Upper lobe of left lung (tissue), 6 donors: ENCODE measurements at places on chromosomes 3 and 15. TPM values are rescaled to one million over a fixed set of nuclear protein-coding genes. Genes with fewer than 3 reads are reported as not detected.
A peak's percentile ranks its signal among the peaks of the same experiment; 100 is the strongest.

The GOLGA6D gene
- not detected for total RNA-seq

The TUSC7 gene
- total RNA-seq: not detected

The GOLGA8F gene
- not detected for total RNA-seq

The HDAC11 gene
- 13.2 TPM for total RNA-seq

The NUP210 gene
- total RNA-seq: 20.4 TPM

The IL17RE gene
- total RNA-seq: 39.8 TPM

The IL12A gene
- 7.3 TPM for total RNA-seq

The MESP2 gene
- not detected for total RNA-seq

The GRK7 gene
- total RNA-seq: not detected

The SLC12A8 gene
- total RNA-seq: 6.7 TPM

The SAMD7 gene
- total RNA-seq: not detected

The GOLGA8S gene
- total RNA-seq: 0.34 TPM

The GPR176 gene
- total RNA-seq: 4.8 TPM

The CLPX gene
- total RNA-seq: 105 TPM

The SERINC4 gene
- total RNA-seq: not detected

The C3orf22 gene
- total RNA-seq: not detected

GRCh38 chr15:64412216-64412615 is 24.6 kb downstream of the TRIP4 start:
- H3K36me3 ChIP-seq: peaks cover 71% of the 10 kb centered on the region
- H3K27ac ChIP-seq: no peak overlapping the region
- DNase-seq: no peak
- no peak overlapping the region for H3K4me3 ChIP-seq
- no peaks in the 10 kb centered on the region for H3K27me3 ChIP-seq

DNA sequence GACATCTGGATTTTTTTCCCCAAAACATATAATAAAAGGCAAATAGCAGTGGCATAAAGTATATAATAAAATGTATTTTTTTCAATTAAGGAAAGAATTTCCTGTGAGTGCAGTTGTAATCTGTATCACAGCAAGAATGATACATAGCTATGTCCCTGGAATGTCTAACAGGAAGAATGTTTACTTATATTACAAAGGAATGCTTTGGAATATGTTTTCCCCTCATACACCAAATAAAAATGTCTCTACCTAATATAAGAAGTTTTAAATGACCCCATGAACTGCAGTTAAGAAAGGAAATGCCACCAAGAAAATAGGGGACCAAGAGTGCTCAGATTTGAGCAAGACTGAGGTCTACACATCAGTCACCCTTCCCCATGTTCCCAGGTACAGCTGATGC is 38.0 kb upstream of the ATP11B start:
- H3K4me1 ChIP-seq: no peaks in the 10 kb centered on the region
- no peak overlapping the region for H3K27ac ChIP-seq
- no peaks in the 10 kb centered on the region for H3K27me3 ChIP-seq
- no peaks in the 10 kb centered on the region for H3K36me3 ChIP-seq

DNA sequence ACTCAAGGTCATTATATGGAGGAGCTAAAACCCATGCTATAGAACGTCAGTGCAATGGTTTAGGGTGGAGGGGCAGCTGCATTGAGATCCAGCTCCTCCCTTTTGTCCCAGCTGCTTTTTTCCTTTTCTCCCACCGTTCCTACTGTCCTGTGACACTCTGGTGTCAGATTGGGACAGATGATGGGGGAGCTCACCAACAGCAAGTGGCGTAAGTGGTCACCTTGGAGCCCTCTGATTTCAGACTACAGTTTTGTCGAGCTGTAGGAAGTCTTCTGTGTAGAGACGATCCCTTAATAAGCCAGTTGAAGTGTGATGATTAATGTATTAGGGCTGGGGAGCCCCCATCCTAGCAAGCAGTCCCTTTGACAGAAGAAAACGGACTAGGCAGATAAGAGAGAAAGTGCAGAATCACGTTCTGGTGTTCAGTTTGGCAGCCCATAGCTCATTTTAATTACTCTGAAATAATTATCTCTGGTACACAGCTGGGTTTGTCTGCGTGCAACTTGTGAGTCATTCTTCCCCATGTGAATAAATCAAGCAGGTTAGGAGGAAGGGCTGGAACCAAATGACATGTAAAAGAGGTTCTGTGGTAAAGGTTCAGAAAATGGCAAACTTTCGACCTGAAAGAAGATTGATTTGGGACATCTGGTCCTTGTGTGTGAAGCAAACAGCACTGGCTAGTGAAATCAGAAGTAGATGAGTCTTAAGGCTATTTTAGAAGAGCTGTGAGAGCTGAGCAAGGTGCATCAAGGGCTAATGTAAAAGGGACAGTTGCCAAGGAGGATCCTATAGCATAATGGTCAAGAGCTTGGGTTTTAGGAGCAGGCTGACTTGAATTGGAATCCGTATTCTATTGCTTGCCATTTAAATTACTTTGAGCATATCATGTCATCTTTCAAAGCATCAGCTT is 241.4 kb downstream of the EDEM1 start:
- no peaks in the 10 kb centered on the region for H3K36me3 ChIP-seq
- H3K4me3 ChIP-seq: no peak overlapping the region
- DNase-seq: no peak
- H3K27ac ChIP-seq: no peak overlapping the region

DNA sequence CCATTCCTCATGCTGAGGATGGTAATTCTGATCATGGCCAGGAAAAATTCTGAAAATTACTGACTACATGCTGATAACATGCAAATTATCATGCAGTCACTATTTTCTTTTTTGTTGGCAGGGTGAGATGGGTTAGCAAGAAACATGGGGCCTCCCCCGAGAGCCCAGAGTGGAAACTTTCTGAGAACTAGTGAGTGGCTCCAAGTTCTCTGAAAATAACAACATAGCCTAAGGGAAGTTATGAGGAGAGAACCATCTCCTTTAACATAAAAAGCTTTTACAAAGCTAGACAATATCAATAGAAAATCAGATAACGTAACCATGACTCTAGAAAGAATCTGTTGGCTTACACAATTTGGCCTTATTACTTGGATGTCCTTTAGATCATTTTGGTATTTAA is 254.2 kb downstream of the PLOD2 start:
- H3K27me3 ChIP-seq: no peaks in the 10 kb centered on the region
- DNase-seq: no peak
- H3K27ac ChIP-seq: no peak overlapping the region
- no peaks in the 10 kb centered on the region for H3K36me3 ChIP-seq
- no peak overlapping the region for H3K4me3 ChIP-seq
- no peaks in the 10 kb centered on the region for H3K4me1 ChIP-seq

DNA sequence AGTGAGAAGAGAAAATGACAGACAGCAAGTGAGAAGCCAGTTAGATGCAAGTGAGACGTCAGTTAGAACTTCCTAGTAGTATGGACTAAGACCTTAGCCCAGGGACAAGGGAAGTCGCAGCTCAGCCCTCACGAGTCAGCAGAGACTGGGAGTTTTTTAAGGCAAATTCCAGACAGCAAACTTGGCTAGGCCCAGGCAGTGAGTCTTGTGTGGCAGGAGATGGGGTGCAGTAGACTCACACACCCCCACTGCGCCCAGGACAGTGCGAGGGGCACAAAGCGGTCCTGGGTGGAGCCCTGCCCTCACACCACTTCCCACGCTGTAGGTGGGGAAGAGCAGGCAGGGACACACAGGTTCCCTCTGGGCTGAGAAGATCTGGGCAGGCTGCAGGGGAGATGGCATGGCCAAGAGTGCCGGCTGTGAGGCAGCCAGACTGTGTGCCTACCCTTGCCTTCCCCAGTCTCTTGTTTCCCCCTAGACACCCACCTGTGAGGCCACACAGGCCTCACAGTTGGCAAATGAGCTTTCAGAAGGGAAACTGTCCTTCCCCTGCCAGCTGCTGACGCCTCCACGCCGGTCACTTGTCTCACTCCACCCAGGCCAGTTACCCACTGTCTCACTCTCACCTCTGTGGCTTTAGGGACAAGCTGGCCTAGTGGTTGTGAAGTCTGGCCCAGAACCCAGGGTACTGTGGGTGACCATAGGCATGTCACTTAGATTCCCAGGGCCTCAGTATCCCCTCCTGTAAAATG is 13.7 kb upstream of the PRKCD start:
- H3K27me3 ChIP-seq: no peaks in the 10 kb centered on the region
- peaks cover 77% of the 10 kb centered on the region for H3K4me1 ChIP-seq
- H3K36me3 ChIP-seq: no peaks in the 10 kb centered on the region
- DNase-seq: peak; percentile 34
- H3K4me3 ChIP-seq: no peak overlapping the region

- no peak overlapping the region for H3K27ac ChIP-seq
- H3K27me3 ChIP-seq: peaks cover 13% of the 10 kb centered on the region
- no peaks in the 10 kb centered on the region for H3K36me3 ChIP-seq
- H3K4me1 ChIP-seq: no peaks in the 10 kb centered on the region
- DNase-seq: no peak
Observed at GRCh38 chr3:165188452-165188851, 7.7 kb downstream of the SLITRK3 start.

GRCh38 chr15:79629687-79630086 is 197.6 kb downstream of the MINAR1 start:
- no peaks in the 10 kb centered on the region for H3K27me3 ChIP-seq
- DNase-seq: no peak
- H3K36me3 ChIP-seq: no peaks in the 10 kb centered on the region
- H3K4me1 ChIP-seq: no peaks in the 10 kb centered on the region
- H3K4me3 ChIP-seq: no peak overlapping the region

DNA sequence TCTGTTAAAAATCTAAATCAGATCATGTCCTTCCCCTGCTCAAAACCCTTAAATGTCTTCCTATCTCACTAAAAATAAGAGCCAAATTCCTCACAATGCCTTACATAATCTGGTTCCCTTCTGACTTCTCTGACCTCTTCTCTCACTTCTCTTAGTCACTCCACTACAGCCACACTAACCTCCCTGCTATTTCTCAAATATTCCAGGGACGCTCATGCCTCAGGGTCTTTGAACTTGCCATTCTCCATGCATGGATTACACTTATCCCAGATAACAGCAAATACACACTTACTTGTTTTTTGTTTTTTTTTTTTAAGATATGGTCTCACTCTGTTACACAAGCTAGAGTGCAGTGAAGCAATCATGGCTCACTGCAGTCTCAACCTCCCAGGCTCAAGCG is 8.5 kb downstream of the TP53BP1 start:
- no peaks in the 10 kb centered on the region for H3K27me3 ChIP-seq
- no peak overlapping the region for H3K4me3 ChIP-seq
- DNase-seq: no peak
- H3K36me3 ChIP-seq: peaks cover 33% of the 10 kb centered on the region

- DNase-seq: no peak
- no peaks in the 10 kb centered on the region for H3K27me3 ChIP-seq
- H3K4me1 ChIP-seq: no peaks in the 10 kb centered on the region
- no peak overlapping the region for H3K27ac ChIP-seq
Observed at GRCh38 chr3:109440353-109440752, 103.0 kb upstream of the DPPA4 start.

- H3K4me3 ChIP-seq: no peak overlapping the region
- H3K27me3 ChIP-seq: no peaks in the 10 kb centered on the region
- no peak overlapping the region for H3K27ac ChIP-seq
- no peaks in the 10 kb centered on the region for H3K36me3 ChIP-seq
- no peaks in the 10 kb centered on the region for H3K4me1 ChIP-seq
Observed at GRCh38 chr15:29638781-29639180, 183.5 kb downstream of the TJP1 start.

DNA sequence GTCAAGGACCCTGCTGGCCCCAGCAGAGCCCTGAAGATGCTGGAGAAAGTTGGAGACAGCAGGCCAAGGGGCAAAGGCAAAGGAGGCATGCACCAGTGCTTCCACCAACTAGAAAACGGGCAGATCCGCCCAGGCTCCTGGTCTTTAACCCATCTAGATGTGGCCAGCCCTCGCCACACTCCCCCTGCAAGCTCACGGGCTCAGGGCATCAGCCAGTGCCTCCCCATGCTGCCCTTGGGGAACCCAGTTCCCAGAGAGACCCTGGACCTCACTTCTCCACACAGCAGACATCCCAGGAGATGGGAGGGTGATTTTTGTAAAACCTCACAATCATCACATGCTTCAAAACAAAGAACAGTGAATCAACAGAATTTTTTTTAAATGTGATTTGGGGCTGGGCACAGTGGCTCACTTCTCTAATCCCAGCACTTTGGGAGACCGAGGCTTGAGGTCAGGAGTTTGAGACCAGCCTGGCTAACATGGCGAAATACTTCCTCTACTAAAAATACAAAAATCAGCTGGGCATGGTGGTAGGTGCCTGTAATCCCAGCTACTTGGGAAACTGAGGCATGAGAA is 24.5 kb downstream of the CYFIP1 start:
- H3K27ac ChIP-seq: peak overlapping the region; percentile 42
- H3K27me3 ChIP-seq: no peaks in the 10 kb centered on the region

DNA sequence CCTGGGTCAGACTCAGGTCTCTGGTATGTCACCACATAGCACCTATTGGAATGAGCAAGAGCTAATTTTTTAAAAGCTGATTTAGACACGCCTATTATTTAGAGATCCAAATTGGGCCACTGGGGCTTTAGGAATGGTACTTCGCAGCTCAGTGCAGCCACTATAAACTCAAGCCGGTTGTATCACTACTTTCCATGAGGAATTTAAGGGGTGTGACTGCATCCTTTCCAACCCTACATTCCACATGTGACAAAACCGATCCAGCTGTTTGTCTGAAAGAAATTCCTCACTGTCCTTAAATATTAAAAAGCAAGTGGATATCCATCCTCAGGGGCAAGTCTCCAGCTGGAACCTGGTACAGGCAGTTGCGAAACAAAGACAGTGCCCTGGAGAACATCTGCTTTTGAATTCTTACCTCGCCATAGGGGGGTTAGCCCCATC is 12.8 kb downstream of the VGLL3 start:
- H3K4me3 ChIP-seq: no peak overlapping the region
- no peaks in the 10 kb centered on the region for H3K36me3 ChIP-seq
- DNase-seq: no peak
- no peaks in the 10 kb centered on the region for H3K27me3 ChIP-seq

GRCh38 chr3:46892285-46893145 is 15.0 kb downstream of the PTH1R start:
- H3K27me3 ChIP-seq: no peaks in the 10 kb centered on the region
- H3K4me3 ChIP-seq: no peak overlapping the region
- peak; percentile 83 for DNase-seq
- H3K4me1 ChIP-seq: peaks cover 20% of the 10 kb centered on the region

- no peaks in the 10 kb centered on the region for H3K27me3 ChIP-seq
- H3K4me3 ChIP-seq: no peak overlapping the region
- no peaks in the 10 kb centered on the region for H3K36me3 ChIP-seq
Observed at GRCh38 chr3:129745253-129745652, 138.8 kb upstream of the PLXND1 start.

- H3K27me3 ChIP-seq: no peaks in the 10 kb centered on the region
- H3K4me1 ChIP-seq: no peaks in the 10 kb centered on the region
- H3K36me3 ChIP-seq: no peaks in the 10 kb centered on the region
- H3K27ac ChIP-seq: no peak overlapping the region
Observed at GRCh38 chr3:130316169-130316568, 29.3 kb upstream of the COL6A5 start.

GRCh38 chr3:9809615-9810432 is at the start of gene TTLL3:
Gene TTLL3 (plus strand): TSS chr3:9810262. CDS start chr3:9810662, 400 bp downstream.
- peak; percentile 79 for DNase-seq
- H3K36me3 ChIP-seq: peaks cover 27% of the 10 kb centered on the region
- no peaks in the 10 kb centered on the region for H3K27me3 ChIP-seq
- peak within 1 kb of the TSS; percentile 95 for H3K27ac ChIP-seq

DNA sequence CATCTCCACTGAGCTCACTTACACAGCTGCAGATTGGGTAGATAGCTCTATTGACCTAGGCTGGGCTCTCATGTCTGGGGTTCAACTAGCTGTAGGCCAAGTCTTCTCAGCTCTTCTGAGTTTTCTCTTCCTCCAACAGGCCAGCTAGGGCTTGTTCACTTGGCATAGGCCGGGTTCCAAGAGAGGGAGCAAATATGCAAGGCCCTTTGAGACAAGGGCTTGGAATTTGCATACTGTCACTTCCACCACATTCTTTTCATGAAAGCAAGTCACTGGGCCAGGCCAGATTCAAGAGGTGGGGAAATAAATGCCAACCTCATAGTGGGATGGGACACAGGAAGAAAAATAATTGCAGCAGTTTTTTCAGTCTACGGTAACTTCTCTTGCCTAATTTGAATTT is 25.2 kb downstream of the PIGB start:
- no peaks in the 10 kb centered on the region for H3K4me1 ChIP-seq
- peak overlapping the region; percentile 72 for H3K27ac ChIP-seq
- H3K36me3 ChIP-seq: no peaks in the 10 kb centered on the region
- no peaks in the 10 kb centered on the region for H3K27me3 ChIP-seq
- no peak overlapping the region for H3K4me3 ChIP-seq
